Endodermal cell (in vitro differentiated cells): ENCODE measurements at places on chromosomes 13 and 19.

- DNase-seq: no peak
Observed at GRCh38 chr13:37453246-37453645, 145.3 kb downstream of the POSTN start.

DNA sequence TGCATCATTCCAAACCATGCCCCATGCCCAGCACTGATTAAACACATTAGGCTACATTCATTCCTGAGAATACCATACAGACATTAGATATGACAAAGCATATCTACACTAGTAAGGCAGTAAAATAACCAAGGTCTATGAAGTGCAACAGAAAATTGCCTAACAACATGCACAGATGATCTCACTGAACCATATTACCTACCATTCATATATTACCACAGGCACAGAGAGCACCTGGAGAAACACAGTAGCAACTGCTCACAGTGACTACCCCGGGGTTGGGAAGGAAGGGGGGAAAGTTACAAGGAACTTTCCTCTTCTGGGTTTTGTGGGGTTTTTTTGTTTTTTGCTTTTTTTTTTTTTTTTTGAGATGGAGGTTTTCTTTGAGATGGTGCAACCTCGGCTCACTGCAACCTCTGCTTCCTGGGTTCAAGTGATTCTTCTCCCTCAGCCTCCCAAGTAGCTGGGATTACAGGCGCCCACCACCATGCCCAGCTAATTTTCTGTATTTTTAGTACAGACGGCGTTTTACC is 669.6 kb downstream of the UQCRFS1 start:
- no peak for DNase-seq

DNA sequence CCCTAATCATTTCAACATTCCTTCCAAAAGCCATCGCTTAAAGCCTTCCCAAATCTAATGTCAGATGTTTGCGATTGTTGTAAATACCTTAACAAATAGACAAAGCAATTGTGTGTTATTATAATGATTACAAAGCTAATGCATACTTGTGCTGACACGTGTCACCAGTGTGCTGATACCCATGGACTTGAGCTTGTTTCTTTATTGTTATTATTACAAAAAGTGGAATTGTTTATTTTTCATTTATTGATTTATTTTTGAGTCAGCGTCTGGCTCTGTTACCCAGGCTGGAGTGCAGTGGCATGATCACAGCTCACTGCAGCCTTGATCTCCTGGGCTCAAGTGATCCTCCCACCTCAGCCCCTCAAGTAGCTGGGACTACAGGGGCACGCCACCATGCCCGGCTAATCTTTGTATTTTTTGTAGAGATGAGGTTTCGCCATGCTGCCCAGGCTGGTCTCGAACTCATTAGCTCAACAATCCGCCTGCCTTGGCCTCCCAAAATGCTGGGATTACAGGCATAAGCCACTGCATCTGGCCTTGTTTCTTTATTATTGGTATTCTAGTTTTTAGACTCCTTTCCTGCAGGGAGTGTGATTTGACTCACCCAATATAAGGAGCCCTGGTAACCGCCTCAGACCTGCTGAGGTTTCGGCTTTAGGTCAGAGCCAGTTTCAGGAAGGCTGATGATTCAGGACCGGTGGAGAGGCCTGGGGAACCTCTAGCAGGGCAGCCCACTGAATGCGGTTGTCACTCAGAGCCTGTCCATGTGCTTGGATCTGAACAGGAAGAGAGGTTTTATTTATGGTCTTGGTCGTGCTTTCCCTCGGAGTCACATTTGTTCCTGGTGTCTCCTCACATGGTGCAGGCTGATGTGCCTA is 2.1 kb upstream of the FBXO17 start:
- no peak for DNase-seq

DNA sequence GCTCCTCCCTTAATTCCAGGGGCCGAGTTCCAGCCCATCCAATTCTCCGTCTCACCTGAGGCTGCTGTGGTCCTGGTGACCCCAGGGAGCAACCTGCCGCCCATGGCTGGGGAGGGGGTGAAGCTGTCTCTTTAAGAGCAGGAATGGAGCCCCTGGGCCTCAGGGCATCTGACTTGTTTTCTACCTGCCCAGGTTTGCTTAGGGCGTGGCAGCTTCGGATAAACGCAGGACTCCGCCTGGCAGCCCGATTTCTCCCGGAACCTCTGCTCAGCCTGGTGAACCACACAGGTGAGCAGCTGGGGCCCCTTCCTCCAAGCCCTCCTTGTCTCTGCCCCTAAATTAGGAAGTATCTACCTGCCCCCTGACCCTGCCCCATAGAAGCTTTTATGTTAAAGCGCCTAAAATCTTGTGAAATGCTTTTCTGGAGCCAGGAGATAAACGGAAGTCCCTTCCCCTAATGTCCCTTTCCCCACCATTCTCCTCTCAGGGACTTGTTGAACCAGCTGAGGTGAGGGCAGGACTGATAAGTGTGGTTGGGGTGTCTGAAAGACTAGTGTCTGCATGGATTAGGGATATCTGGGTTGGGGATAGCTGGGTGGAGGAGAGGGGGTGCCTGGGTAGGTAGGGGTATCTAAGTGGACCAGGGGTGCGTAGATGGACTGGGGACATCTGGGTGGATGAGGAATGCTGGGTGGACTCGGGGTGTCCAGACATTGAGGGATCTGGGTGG is 614 bp downstream of the FXYD3 start:
- DNase-seq: no peak

- no peak for DNase-seq
Observed at GRCh38 chr13:68128297-68128915, 898.3 kb upstream of the PCDH9 start.

DNA sequence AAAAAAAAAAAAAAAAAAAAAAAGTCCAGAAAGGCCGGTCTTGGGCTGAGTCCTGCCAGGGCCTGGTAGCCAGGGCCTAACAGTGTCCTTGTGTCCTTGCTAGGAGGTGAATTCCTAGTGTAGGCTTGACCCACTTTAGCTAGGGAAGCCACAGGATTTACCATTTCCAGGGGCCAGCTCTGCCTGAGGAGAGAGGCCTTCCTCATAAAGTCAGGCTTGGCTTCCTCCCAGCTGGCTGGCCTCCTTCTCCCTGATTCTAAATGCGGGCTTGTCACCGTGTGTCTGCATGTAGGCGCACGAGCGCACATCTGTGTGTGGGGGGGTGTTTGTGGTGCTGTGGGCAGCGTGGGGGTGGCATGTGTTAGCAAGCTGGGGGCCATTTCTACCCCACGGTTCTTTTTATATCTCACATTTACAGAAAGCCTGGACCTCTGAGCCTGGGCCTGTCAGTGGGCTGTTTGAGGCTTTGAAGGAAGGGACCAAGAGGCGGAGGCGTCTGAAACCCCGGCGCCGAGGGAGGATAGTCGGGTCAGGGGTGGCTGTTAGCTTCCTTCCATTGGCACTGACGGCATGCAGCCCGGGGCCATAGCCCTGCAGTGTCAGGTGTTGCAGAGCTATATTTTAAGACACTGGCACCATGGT is 31.7 kb downstream of the IER2 start:
- DNase-seq: no peak

- DNase-seq: no peak
Observed at GRCh38 chr13:41931337-41931736, 29.6 kb downstream of the VWA8 start.

GRCh38 chr19:43408043-43408442 is 6.6 kb upstream of the TEX101 start:
- no peak for DNase-seq

DNA sequence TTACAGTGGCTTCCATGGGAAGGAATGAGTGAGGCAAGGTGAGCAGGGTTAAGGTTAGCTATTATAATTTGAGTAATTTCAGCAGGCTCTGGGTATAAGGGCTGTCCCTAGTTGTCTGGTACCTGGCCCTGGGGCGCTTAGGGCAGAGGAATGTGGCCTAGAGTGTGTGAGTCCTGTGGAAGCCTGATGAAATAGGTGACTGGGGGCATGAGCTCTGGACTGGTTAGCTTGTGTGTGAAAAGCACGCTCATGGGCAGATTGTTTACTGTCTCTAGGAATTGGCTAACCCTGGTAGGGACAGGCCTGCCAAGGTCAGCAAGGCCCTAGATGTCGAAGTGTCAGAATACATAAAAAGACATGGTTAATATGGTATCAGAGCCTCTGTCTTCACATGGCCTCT is 42.5 kb downstream of the SPRYD7 start:
- DNase-seq: no peak

DNA sequence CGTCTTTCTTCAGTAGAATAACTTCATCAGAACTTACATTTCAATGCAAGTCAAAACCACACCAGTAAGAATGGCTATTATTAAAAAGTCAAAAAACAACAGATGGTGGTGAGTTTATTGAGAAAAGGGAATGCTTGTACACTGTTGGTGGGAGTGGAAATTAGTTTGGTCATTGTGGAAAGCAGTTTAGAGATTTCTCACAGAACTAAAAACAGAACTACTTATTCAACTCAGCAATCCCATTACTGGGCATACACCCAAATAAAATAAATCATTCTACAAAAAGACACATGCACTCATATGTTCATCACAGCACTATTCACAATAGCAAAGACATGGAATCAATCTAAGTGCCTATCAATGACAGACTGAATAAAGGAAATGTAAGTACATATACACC is 231.2 kb downstream of the NHLRC3 start:
- no peak for DNase-seq

- no peak for DNase-seq
Observed at GRCh38 chr13:52125547-52125946, 3.3 kb downstream of the NEK5 start.

DNA sequence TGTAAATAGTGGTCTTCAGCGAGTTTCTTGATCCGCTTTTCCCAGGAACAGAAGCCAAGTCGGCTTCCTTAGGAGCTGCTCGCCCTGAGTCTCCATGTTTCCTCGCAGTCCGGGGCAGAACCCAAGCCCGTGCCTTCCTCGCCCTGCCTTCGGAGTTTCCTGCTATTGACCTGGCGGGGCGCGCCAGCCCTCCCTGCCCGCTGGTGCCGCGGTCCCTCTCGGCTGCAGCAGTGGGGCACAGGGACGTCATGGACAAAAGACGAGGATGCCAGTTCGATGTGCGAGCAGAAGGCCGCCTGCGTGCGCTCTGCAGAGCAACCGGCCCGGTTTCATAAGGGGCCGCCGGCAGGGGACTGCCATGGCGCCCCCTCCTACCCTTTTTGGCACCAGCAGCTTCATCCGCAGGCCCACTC is 156.6 kb downstream of the TM9SF2 start:
- DNase-seq: peak; percentile 86

DNA sequence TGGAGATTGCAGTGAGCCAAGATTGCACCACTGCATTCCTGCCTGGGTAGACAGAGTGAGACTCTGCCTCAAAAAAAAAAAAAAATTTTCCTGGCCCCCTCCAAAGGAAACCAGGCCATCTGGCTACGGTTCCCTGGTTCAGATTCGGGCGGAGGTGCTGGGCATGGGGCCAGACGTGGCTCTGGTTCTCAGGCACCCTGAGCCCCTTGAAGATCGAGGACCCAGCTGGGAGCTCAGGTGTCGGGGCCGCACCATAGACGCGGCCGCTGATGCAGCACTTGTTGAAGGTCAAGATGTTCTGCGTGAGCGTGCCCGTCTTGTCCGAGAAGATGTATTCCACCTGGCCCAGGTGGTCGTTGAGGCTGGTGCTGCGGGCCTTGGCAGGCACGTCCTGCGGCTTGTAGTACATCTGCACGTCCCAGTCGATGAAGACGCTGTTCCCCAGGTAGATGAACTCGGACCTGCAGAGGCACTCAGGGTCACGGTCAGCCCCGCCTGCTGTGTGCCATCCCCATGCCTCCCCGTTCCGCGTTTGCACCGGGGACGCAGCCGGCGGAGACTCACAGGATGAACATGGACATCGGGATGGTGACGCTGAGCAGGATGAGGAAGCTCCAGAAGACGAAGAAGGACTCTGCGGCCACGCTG is 12.3 kb downstream of the ATP8B3 start:
- no peak for DNase-seq

- DNase-seq: peak; percentile 75
Observed at GRCh38 chr19:23817519-23817918, 58.8 kb upstream of the ZNF681 start.

GRCh38 chr13:25529425-25529824 is 157.7 kb downstream of the ATP8A2 start:
- DNase-seq: no peak

DNA sequence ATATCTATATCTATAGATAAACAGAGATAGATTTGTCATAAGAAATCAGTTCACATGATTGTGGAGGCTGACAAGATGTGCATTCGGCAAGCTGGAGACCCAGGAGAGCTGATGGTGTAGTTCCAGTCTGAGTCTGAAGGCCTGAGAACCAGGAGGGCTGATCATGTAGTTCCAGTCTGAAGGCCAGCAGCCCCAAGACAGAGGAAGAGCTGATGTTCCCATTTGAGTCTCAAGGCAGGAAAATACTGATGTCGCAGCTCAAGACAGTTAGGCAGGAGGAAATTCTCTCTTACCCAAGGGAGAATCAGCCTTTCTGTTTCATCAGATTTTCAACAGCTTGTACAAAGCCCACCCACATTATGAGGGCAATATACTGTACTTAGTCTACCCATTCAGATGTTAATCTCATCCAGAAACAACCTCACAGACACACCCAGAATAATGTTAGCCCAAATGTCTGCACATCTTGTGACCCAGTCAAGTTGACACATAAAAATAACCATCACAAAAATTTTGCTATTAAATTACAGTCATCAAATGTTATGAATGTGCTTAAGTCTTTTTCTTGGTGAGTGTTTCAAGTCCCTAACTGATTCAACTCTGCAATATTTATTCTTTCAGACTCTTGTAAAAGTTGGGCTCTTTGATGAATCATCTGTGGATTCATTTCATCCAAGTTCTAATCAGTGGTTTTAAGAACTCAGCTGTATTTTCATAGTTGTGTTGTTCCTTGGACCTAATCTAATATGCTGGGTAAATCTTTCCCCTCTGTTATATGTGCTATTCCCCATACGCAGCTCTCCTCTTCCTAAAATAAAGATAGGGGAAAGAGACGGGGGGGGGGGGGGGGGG is 22.7 kb upstream of the LRCH1 start:
- DNase-seq: no peak

DNA sequence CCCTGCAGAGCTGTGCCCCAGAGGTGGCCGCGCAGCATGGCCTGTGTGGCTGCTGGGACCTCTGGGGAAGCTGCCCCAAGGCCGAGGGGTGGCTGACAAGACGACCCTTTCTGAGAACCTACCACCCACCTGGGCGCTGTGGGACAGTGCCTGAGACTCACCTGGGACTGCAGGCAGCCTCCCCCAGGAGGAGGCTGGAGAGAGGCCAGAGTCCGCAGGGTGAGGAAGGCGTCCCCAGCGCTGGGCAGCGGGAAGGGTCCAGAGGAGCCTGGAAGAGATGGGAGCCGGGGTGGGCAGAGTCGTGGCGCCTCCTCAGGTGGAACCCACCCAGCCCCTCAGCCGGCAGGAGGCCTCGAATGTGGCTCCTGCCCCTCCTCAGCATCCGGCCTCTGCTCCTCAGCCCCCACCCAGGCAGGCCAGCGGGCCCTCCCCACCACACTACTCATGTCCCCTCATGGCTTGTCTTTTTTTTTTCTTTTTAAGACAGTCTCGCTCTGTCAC is 25.3 kb downstream of the CILP2 start:
- DNase-seq: no peak

GRCh38 chr13:83620530-83621220 is 261.6 kb downstream of the SLITRK1 start:
- no peak for DNase-seq
